Posterior vena cava (tissue), 2 donors: ENCODE measurements at places on chromosomes 12 and 14. TPM values are rescaled to one million over a fixed set of nuclear protein-coding genes. Genes with fewer than 3 reads are reported as not detected.
A peak's percentile ranks its signal among the peaks of the same experiment; 100 is the strongest.

The SMOC1 gene
- 7.1 TPM for total RNA-seq

The KCNC2 gene
- not detected for total RNA-seq

The SIX1 gene
- 4.3 TPM for total RNA-seq

DNA sequence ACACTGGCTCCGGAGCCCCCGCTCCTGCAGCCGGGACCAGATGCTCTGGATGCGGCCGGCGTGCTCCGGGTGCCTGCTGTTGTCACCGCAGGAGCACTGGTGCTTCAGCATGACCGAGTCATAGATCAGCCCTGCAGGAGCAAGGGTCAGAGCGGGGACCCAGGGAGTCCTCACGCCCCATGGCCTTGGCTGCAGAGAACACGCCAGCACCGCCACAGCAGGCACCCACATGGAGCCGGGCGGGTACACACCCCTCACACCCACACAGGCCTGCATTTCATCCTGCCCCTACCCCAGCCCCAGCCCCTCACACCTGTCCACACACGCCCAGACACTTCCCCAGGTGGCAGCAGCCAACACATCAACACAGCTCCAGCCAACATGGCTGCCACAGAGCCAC, 18.8 kb downstream of the SLC48A1 start:
- peak; percentile 76 for DNase-seq

GRCh38 chr12:93167841-93168492, 209.8 kb upstream of the NUDT4 start:
- no peak for DNase-seq

GRCh38 chr12:124520265-124520701, 47.1 kb downstream of the NCOR2 start:
- no peak for DNase-seq

GRCh38 chr14:72619111-72619571, 274.8 kb downstream of the DPF3 start:
- no peak for DNase-seq

DNA sequence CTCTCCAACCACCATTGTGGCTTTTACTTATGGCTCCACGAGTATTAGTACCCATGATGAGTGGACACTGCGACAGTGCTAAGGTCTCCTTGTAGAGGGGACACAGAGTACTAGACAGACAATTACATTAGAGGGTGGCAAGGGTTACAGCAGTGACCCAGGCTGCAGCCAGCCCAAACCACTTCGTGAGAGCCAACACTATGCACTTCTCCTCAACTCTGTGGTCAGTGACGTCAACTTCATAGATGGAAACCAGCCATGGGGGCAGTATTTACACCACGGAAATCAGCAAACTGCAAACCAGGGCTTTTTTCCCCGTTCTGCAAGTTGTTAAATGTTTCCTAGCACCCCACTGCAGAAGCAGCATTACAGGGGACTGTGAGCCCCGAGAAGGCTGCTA, 61.6 kb upstream of the ZFP36L1 start:
- no peak for DNase-seq

GRCh38 chr14:26443654-26444053, 154.2 kb downstream of the NOVA1 start:
- no peak for DNase-seq

GRCh38 chr12:118436002-118436730, 59.8 kb downstream of the SUDS3 start:
- DNase-seq, result no peak
